ENCODE measurements at places on chromosomes 4 and X.
A peak's percentile ranks its signal among the peaks of the same experiment; 100 is the strongest.

- no peak for DNase-seq
Observed at GRCh38 chrX:42497356-42497755, 280.6 kb downstream of the PPP1R2C start.

DNA sequence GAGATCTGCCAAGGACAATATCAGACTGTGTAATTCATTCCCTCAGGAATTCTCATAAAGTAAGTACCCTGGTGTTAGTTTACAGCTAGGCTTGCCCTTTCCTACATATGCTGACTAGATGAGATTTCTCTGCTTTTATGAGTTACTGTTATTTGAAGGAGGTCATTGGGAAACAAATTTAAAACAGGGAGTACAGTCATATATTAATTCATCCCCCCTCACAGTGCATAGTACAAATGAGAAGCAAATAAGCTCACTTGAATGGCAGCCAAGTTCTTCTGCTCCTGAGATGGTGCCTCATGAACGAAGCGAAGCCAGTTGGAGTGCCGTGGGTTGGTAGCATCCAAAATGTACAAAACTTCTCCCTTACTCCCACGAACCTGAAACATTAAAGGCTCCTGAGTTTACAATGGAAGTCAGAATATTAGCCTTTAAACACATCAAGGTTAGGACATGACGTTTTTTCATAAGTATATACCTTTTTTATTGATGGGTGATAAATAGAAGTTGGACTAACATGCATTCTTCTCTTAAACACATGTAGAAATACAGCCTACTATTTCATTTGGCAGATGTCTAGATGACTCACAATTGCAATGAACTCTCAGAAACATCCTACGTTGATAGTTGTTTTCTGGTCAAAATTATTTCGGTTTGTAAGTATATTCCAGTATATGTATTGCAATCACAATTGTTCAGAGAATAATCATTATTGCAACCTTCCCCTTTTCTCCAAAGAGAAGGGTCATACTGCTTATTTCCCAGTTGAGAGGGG lies 69.2 kb downstream of the PRDM5 start:
- no peak for DNase-seq

DNA sequence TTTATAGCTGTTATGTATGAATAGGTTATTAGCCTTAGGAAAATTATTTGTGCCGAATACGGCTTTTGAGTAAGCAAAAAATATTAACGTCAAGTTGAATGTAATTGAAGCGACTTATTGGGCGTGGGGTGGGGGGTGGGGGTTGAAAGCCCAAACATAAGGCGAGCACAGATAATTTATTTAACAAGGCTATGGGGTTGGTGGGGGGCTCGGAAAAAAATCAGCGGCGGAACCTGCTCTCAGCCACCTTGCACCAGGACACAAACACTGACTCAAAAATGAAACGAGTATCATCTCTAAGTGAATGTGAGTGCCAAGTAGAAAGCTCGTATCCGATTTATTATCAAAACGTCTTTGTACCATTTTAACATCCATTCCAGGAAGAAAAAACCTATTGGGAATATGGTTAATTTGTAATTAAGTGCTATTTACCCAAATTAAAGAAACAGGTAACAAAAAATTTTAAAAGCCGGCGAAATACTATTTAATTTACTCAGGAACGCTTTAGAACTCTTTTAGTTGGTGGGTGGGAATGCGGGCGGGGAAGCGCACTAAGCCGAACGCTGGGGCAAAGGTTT lies 902 bp upstream of the LARP1B start:
- no peak for DNase-seq

GRCh38 chrX:104098151-104098808 lies 14.0 kb upstream of the ZCCHC18 start:
- DNase-seq: peak; percentile 63

DNA sequence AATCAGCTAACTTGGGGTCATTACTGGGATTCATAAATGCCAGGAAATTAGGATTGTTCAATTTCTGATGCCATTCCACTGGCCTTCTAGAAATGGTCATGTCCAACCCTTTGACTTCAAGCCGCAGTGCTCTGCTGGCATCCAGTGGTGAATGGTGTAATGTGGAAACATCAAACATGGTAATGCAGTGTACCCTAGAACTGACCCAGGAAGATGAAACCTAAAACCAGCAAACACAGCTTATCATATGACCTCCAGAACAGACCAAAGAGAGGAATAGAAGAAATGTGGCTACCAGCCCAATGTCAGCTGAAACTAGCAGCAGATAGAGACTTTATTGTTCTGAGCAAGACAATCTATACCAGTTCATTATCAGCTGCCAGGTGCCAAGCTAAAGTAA lies 13.8 kb downstream of the CXCL13 start:
- peak; percentile 10 for DNase-seq

GRCh38 chrX:24173115-24173847 lies 23.8 kb downstream of the ZFX start:
- DNase-seq: no peak

GRCh38 chr4:90093526-90093925 lies 33.7 kb upstream of the CCSER1 start:
- DNase-seq: no peak

GRCh38 chrX:115584696-115585095 lies 23.7 kb downstream of the PLS3 start:
- DNase-seq: no peak

- no peak for DNase-seq
Observed at GRCh38 chrX:132508834-132509233, 20.0 kb upstream of the MBNL3 start.

- DNase-seq: no peak
Observed at GRCh38 chrX:150649096-150649870, 43.9 kb upstream of the MTMR1 start.

GRCh38 chr4:81454948-81455347 lies 16.8 kb downstream of the RASGEF1B start:
- DNase-seq: no peak

GRCh38 chrX:11465648-11466411 lies 172.6 kb downstream of the AMELX start:
- no peak for DNase-seq

DNA sequence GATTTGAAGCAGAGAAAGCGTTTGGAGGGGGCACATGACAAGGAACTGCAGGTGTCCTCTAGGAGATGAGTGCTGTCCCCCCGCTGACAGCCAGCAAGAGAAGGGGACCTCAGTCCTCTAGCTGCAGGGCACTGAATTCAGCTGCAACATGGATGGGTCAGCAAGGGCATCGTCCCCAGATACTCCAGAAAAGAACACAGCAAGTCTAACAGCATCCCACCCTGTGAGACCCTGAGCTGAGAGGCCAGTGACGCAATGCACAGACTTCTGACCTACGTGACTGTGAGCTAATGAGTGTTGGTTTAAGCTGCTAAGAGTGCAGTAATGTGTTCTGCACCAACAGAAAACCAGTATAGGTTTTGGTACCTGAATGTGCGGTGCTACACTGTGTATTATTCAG lies 11.6 kb upstream of the CENPVL2 start:
- DNase-seq: no peak

DNA sequence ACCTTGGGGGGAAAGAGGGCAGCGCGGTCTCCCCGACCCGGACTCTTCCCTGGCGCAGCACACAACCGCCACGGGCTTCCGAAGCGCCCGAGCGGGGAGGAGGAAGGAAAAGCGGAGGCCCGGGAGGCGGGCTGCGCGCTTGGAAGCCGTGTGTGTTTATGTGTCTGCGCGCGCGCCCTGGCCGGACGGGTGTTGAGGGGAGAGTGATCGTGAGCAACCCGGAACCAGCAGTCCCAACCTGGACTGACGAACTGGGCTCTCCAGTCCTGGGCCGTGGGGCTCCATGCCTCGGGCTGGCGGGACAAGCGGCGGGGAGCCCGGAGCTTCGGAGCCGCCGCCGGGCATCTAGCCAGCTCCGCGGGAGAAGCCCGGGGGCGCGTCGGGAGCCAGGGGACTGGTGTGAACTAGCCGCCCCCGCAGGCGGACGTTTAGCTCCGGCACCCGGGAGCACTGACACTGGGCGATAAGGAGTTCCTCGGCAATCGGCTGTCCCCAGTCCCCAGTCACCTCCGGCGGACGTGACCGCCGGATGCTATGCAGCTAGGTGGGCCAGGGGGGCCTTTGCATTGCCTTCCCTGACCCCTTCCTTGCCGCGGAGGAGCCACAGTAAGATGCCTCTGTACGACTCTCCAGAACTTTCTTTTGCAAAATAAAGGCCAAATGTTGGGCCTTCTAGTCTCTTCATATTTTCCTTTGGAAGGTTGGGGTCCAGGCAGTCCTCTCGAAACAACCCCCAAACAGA lies 74.8 kb upstream of the BCOR start:
- DNase-seq: no peak

DNA sequence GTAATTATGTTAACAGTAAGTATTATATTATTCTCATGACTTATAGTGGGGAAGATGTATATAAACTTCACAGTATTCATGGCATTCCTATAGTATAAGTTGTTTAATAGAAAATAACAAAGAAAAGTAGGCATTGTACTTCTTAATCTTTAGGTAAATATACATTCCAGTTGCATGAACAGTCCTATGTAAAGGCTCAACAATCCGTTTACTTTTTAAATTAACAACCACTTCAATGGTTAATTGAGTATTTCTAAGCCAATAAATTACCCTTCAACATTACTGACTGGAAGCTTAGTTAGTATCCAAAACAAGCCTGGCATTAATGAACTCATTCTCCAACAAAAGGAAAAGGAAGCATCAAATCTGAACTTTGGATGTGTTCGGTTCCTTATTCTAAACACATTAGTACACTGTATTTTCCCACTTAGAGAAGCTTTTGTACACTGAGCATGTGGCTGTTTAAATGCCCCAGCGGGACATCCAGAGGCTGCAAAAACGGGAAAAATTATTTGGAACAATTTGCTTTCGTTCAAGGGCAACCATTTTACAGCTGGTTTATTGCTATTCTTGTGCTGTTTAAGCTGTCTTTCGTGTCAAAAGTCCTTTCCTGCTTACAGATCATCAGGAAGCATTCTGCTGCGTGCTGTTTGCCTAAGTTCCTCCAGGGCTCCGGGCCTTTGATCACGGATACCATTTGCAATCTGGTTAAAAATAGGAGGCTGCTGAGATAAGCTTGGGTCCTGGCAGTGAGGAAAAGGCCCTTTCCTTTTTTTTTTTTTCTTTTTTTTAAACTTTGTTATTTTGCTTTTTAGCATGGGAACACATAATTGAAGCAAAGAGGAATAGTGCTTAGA lies 460.3 kb downstream of the SPRY1 start:
- DNase-seq: no peak

- DNase-seq: no peak
Observed at GRCh38 chr4:27206009-27206408, 345.4 kb downstream of the STIM2 start.

GRCh38 chr4:26938516-26938915 lies 77.9 kb downstream of the STIM2 start:
- no peak for DNase-seq

GRCh38 chr4:86007042-86007441 lies 352.8 kb downstream of the MAPK10 start:
- DNase-seq: no peak

DNA sequence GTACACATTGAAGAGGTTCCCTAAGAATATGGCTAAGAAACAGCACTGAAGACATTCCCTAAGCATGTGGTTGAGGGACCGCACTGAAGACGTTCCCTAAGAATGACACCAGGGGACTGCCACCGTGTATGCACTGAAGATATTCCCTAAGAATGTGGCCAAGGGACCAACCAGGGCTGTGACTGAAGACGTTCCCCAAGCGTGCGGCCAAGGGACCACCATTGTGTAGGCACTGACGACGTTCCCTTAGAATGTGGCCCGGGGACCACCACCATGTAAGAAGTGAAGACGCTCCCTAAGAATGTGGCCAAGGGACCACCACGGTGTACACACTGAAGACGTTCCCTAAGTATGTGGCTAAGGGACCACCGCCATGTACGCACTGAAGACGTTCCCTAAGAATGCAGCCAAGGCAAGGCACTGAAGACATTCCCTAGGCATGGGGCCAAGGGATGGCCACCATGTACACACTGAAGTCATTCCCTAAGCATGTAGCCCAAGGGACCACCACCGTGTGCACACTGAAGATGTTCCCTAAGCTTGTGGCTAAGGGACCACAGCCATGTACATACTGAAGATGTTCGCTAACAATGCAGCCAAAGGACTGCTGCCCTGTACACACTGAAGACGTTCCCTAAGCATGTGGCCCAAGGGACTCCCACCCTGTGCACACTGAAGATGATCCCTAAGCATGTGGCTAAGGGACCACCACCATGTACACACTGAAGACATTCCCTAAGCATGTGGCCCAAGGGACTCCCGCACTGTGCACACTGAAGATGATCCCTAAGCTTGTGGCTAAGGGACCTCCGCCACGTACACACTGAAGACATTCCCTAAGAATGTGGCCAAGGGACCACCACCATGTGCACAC lies 22.0 kb downstream of the DHRSX start:
- DNase-seq: no peak

- DNase-seq: no peak
Observed at GRCh38 chr4:3315566-3315965, 22.7 kb downstream of the RGS12 start.

- DNase-seq: no peak
Observed at GRCh38 chrX:1493877-1494510, 41.3 kb upstream of the ASMTL start.

GRCh38 chrX:150872773-150873336 lies 25.6 kb downstream of the CD99L2 start:
- DNase-seq: no peak

GRCh38 chr4:88333741-88334405 lies 44.8 kb upstream of the HERC6 start:
- no peak for DNase-seq

GRCh38 chr4:95402299-95402698 lies 146.5 kb downstream of the UNC5C start:
- no peak for DNase-seq

DNA sequence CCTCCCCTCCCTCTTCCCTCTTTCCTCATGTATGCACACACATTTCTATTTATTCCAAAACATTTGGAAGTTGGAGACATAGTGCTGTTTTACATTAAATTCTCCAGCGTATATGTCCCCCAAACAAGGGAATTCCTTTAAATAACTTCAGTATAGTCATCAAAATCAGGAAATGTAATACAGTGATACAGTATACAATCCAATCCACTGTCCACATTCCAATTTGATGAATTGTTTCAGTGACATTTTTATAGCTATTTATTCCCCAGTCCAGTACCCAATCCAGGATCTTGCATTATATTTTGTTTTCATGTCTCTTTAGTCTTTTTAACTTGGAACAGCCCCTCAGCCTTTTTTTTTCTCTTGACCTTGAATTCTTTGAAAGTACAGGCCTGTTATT lies 233.0 kb downstream of the DKK2 start:
- no peak for DNase-seq

- DNase-seq: no peak
Observed at GRCh38 chr4:97270051-97270450, 873.2 kb downstream of the STPG2 start.

GRCh38 chr4:67575232-67576058 lies 16.9 kb downstream of the STAP1 start:
- no peak for DNase-seq
